Activated CD4-positive, alpha-beta T cell treated with anti-CD3 and anti-CD28 coated beads, Interleukin-2, Interleukin-4, amounts not matched to agents 100 ng/mL and 50 ng/mL, durations not matched to agents 16 hours and 8 hours (primary cell): ENCODE measurements at places on chromosomes 2 and 18.

- DNase-seq: no peak
Measured at GRCh38 chr2:117190856-117191559, 623.5 kb upstream of the DDX18 start.

DNA sequence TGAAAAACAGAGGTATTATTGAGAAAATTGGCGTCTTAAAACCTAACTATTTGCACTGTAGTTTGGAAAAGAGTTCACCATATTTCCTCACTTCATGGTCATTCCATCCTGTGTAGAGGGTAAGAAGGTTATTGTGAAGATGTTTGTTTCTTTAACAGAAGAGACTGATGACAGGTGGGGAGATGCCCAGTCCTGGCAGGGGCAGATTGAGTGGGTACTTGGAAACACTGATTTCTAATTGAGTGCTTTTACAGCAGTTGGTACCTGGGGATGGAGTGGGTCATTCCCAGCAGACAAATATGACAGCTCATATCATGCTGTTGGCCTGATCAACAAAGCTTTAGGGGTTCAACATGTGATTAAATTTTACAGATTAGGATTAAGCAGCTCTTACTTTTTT lies 67.5 kb downstream of the MYOM1 start:
- DNase-seq: no peak

GRCh38 chr2:177187631-177188312 lies 24.8 kb upstream of the HNRNPA3 start:
- DNase-seq: no peak

DNA sequence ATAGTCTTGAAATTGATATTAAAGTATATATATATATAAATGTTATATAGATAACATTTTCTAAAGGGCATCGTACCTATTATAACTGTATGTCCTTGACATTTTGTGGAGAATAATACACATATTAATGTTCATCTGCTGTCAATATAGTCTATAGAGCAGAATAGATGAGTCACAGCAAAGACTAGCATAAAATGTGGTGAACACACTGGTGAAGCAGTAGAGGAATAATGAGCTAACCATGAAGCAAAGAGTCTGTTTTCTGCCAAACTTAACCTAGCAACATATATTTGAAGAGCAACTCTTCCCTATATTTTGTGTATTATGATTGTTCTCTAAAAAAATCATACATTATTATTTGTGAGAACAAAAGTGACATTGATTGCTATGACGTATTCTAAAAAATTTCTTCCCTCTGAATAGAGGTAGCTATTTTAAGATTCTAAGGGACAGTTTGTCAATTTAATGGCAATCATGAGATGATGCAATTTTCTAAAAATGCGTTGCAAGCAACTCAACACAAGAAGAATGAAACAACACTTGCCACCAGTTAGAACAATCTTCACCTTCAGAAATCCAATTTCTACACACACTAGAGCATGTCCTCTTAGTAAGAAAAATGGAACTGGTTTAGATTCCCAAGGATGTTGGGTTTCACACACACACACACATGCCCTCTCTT lies 22.0 kb downstream of the DOCK10 start:
- DNase-seq: no peak

DNA sequence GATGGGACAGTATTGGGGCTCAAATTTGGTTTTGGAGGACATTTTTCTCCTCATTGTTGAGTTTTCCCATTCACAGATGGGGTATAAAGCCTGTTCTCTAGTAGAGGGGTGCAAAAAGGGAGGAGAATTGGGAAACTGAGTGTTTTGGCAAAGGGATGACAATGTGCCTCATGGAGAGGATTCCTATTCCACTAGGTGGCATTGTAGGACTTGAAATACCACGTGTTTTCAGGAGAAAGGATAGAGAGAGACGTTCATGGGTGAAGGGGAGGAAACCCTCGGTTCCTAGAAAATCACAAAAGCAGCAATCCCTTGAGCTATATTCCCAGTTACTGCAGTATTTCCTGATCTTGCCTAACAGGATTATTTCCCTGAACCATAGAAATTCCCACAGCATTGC lies 113.7 kb upstream of the SRD5A2 start:
- DNase-seq: no peak

DNA sequence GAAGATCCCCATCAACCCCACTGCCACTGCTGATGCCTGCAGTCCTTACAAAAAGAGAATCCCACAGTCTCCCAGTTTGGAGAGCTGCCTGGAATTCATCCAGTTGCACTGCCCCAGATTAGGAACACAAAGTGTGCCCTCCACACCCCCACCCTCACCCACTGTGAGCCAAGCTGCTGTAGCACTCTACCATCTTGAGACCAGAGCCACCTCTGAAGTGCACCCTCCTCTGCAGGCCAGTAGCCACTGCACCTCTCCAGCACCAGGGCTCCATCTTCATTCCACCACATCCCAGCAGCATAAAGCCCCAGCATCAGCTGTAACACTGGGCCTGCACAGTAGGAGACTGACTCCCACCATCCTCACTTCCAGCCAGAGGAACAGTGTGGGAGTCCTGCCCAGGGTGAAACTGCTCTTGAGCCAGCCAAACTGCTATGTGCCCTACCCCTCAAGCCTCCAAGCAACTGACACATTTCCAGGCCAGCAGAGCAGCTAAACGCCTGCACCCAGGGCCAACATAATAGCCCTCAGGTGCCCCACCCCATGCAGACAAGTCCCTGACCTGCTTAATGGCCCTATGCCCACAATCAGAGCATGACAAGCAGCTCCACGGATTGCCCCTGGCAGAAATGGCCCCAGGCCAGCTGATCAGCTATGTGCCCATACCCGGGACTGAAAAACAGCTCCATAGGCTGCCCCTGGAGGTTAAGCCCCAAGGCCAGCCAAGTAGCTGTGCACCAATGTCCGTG lies 206.0 kb downstream of the ATAD2B start:
- no peak for DNase-seq

- no peak for DNase-seq
Measured at GRCh38 chr18:63553081-63553480, 10.9 kb downstream of the SERPINB12 start.

- no peak for DNase-seq
Measured at GRCh38 chr2:16644221-16644925, 21.3 kb downstream of the CYRIA start.

DNA sequence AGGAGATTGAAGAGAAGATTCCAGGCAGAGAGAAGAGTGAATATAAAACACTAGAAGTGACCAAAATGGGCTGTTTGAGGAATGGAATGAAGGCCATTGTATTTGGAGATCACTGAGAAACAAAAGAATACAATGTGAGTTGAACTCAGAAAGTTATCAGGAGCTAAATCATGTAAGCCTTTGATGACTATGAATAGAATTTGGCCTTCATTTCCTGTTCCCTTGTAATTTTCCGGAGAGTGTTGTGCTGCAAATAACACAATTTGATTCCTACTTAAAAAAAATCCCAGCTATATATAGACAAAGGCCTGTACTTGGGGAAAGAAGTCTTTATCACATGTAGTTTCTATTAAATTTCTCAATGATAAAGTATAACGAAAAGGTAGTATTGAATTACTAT lies 33.7 kb upstream of the KYNU start:
- DNase-seq: no peak

- DNase-seq: no peak
Measured at GRCh38 chr2:172098650-172099471, 3.8 kb downstream of the DLX2 start.

DNA sequence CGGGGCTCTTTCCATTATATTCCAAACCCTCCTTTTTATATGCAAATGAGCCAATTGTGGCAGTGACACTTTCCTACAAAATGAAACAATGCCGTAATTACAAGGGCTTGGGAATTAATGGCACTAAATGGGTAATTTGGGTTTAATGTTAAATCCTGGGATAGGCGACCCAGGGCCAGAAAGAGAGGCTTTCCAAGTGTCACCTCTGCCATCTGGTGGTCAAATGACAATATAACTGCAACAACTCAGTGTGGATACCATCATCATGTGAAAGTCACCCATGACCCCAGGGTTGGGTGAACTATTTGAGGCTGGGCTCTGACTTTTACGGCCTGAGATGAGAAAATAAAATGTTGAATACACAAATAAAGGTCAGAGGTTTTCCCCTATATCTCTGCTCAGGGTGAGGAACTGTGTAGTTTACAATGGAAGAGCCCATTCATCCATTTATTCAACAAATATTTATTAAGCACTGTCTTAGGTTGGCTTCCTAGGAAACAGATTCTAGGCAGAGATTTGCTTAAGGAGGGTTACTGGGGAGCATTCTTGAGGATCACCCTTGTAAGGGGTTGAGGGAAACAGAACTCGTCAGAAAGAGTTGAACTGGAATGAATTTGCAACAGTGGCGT lies 13.6 kb upstream of the THADA start:
- DNase-seq: peak; percentile 59

DNA sequence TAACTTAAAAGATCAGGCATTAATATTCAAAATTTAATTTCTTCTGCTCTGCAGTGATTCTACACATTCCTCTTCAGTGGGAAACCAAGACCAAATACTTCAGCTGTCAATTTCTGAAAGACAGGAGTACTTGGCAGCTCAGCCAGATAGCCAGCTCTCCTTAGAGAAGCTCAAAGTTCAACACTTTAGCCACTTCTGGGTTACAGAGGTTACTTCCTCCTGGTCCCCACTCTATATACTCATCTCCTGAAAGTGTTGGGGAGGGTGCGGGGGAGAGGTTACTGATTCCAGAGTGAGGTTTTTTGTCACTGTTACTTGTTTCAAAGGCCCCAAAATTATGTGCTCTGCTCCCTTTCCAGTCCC lies 4.1 kb downstream of the CYTIP start:
- peak; percentile 73 for DNase-seq

GRCh38 chr2:142707318-142707717 lies 170.1 kb upstream of the KYNU start:
- DNase-seq: no peak

GRCh38 chr2:11932962-11933361 lies 186.5 kb downstream of the LPIN1 start:
- no peak for DNase-seq

- peak; percentile 86 for DNase-seq
Measured at GRCh38 chr2:190695739-190696138, 46.9 kb downstream of the NAB1 start.

DNA sequence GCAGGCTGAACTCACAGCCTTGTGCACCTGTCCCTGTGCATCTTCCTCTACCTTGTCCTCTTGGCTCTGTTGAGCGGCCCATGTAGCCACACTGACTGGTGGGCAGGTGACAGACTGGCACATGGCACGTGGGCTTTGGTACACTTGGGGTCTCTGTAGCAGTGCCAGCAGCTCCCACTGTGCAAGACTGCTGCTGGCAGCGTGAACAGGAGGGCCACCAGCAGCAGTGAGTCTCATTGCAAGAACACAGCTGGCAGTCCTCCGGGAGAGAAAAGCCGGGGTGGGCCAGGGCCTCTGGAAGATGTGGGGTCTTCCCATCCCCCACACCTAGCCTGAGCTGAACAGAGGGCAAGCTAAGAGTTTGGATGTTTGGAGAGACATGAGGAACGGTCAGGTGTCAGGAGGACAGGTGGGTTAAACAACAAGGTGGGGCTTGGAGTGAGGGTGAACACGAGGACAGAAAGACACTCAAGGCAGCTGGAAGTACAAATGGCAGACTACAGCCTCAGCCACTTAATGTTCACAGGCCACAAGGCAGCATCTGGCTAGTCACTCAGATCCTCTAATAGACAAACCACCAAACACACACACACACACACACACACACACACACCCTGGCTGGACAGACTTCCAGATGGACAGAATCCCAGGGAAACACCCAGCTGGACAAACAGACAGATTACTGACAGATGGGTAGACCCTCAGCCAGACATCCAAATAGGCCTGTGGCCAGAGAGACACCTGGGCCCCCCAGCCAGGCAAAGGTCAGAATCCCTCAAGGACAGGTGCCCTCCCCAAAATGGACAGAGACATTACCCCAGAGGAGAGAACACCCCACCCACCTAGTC lies 2.3 kb upstream of the PTPN18 start:
- no peak for DNase-seq

GRCh38 chr2:136411946-136412345 lies 294.0 kb upstream of the CXCR4 start:
- no peak for DNase-seq

GRCh38 chr2:117770730-117771129 lies 43.8 kb upstream of the DDX18 start:
- DNase-seq: no peak

GRCh38 chr2:136106505-136106904 lies 11.4 kb downstream of the CXCR4 start:
- no peak for DNase-seq

- DNase-seq: no peak
Measured at GRCh38 chr2:213229814-213230213, 54.5 kb upstream of the SPAG16 start.

- no peak for DNase-seq
Measured at GRCh38 chr2:8884812-8885211, 47.4 kb upstream of the KIDINS220 start.

- no peak for DNase-seq
Measured at GRCh38 chr2:219045937-219046550, 4.7 kb upstream of the CFAP65 start.

- DNase-seq: no peak
Measured at GRCh38 chr2:223700221-223700620, 98.1 kb upstream of the SCG2 start.
